ENCODE measurements at places on chromosomes 16 and 17.

GRCh38 chr17:61786088-61786487 is 77.2 kb downstream of the BRIP1 start:
- DNase-seq, result no peak

DNA sequence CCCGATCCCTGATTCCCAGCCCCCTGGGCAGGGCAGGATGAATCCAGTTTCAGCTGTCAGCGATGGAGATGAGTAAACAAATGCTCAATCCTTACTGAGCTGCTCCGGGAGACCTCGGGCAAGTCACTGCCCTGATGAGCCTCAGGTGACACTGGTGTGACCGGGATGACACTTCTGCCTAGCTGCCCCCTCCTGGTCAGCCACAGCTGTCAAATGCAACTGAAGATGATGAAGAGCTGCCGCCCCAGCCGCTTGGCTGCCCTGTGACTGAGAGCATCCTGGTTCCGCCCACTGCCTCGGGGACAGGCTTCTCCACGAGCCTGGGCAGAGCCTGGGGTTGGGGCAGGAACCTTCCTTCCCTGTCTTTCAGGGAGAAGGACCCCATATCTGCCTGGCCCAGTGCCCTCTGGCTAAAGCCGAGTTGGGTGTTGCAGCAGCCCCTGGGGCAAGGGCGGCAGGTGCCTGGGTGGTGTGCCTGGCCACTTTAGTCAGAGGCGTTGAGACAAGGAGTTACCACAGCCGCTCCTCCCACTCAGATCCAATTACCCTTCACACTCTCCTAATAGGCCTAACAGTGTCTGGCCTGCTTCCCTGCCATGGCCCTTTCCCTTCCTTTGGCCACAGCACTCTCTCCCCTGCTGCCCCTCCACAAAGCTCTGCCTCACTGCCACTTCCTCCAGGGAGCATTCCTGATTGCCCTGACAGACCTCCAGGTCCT is 5.5 kb downstream of the CCL17 start:
- DNase-seq, result no peak

DNA sequence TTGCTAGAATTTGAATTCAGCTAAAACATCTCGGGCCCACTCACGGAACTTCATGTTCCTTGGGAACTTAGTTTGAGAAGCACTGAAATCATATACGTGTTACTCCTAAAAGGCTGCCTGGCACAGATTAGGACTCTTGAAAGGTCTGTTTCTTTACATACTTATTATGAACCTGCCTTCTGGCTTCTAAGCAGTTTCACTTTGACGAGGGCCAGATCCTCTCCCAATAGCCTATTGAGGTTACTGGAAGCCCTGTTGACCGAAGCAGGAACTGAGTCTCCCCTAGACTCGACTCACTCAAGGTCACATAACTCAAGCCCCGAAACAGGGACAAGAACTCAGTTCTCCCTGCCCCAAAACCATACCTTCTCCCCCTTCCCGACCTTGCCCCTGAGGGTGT is 121.9 kb upstream of the PLCG2 start:
- no peak for DNase-seq

GRCh38 chr17:81058263-81058871 is 23.4 kb downstream of the BAIAP2 start:
- no peak for DNase-seq

GRCh38 chr17:57541472-57542394 is 203.4 kb downstream of the CCDC182 start:
- DNase-seq, result no peak

DNA sequence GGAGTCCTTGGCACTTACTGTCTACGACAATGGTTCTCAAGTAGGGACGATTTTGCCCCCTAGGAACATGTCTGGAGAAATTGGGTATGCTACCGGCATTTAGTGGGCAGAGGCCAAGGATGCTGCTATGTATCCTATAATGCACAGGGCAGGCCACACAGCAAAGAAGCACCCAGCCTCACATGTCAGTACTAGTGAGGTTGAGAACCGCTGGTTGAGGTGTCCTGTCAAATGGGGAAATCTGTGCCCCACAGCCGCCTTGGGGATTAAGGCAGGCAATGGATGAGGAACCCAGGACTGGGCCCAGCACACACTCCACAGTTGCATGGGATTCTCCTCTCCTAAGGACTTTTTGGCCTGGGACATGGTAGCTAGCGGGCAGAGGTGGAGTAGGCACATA is 86.7 kb upstream of the TOB1 start:
- no peak for DNase-seq

DNA sequence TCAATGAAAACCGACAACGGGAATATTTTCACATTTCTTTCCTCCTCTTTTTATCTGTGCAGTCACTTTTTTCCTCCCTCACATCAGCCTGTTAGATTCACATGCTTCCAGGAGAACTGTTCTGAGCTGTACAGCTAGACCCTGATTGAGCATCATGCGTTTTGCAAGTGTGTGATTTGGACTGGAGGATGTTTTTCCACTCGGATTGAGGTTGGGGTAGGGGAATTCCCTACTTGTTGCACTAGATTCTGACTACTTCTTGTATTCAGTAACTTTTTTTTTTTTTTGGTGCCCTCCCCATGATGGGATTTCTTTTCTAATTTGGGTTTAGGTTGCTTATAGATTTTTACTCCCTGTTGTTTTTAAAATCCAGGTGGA is 4.8 kb downstream of the MSI2 start:
- DNase-seq, result no peak

GRCh38 chr16:66003201-66003600 is 363.3 kb upstream of the CDH5 start:
- DNase-seq, result no peak

DNA sequence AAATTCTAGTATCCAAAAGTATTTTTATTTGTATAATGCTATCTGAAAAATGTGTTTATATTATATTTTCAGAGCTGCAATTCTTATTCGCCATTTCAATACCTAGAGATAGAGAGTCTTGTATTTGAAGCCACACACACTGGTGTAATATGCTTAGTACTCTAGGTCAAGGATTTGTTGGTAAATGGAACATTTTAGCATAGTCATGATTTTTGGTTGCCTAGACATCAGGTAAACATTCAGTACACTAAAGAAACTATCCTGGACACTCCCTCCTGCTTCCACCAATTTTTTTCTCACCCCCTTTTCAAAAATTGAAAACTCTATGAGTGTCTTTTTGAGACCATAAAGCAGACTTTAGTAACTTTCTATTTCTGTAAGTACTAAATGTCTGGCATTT is 20.8 kb downstream of the ABHD15 start:
- DNase-seq, result no peak

DNA sequence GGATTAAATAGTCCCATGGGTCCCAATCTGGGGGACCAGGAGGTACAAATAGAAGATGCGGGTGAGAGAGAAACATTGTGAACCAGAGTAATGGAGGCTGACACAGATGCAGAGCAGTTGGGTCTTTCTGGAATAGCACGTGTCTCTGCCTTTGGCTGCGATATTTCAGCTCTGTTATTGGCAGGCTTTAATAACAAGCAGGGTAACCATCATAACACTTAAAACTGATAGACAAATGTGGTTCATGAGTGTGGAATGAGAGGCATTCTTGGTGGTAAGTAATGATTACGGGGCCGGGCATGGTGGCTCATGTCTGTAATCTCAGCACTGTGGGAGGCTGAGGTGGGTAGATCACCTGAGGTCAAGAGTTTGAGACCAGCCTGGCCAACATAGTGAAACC is 110.3 kb downstream of the SNX29 start:
- no peak for DNase-seq

GRCh38 chr17:58325289-58325726 is 3.3 kb downstream of the TSPOAP1 start:
- DNase-seq, result no peak

DNA sequence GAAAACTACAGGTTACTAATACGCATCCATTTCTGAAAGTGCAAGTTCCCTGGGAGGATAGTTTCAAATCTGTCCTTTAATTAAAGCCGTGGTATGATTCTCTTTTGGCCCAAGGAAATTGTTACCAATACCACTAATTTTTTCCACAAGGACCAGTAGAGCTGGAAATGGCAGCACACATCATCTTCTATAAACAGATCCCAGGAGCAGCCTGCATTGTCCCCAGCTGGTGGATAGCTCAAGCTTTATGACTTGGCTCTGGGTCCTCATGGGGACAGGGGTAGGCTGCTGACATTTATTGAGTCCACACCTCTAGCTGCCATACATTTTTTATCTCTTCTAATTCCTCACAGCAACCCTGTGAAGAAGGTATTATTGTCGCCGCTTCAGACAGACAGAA is 35.8 kb upstream of the BHLHA9 start:
- DNase-seq, result no peak

GRCh38 chr17:68701046-68701445 is 99.9 kb upstream of the FAM20A start:
- DNase-seq, result no peak

DNA sequence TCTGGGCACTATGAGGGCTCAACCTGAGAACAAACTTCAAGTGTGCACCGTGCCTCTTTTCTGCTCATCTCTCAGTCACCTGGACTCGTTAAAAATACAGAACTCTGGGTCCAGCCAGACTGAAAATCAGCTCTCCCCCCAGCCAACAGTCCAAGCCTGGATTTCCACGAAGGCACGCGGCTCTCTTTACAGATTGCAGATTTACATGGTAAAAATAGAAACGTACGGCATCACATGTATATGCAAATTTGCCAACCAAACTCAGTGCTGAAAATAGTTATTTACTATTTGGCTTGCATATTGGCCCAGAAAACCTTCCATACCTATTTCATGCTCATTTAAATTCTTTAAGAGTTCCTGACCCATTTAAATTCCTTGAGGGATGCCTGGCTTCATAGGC is 315.8 kb downstream of the MAF start:
- no peak for DNase-seq

- no peak for DNase-seq
Observed at GRCh38 chr16:87254296-87254695, 62.9 kb downstream of the C16orf95 start.

- DNase-seq, result no peak
Observed at GRCh38 chr17:81064678-81065475, 29.9 kb downstream of the BAIAP2 start.

GRCh38 chr17:71171270-71171669 is 949.5 kb upstream of the SOX9 start:
- no peak for DNase-seq

DNA sequence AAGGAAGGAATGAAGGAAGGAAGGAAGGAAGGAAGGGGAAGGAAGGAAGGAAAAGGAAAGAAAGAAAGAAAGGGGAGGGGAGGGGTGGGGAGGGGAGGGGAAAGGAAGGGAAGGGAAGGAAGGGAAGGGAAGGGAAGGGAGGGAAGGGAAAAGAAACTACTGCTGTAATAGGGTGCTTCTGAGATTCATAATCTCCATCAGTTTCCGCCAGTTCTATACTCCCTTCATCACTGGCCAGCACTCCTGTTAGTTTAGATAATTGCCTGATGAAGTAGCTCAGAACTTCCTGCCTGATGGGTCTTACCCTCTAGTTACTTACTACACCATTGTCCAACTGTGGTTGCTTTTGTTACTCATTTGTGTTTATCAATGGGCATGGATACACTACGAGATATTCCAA is 2.0 kb upstream of the KRTAP9-6 start:
- no peak for DNase-seq
